LoVo (cell line): ENCODE measurements at places on chromosomes 12 and 14.
A peak's percentile ranks its signal among the peaks of the same experiment; 100 is the strongest.

DNA sequence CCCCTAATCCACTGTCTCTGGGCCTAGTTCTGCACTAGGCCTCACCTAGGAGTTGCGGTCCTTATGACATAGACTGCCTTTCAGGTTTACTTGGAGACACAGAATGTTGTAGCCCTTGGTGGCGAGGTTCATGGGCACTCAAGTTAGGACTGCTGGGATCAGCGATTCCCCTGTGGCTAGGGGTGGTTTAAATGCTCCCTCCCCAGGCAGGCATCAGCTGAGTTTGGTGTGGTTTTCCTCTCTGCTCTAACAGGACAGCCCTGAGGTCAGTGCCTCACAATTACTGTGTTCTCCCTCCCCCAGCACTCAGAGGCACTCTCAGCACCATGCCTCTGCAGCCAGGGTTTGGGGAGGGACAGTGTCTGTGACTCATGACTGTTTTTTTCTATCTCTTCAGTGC is 22.2 kb upstream of the RDH16 start:
- no peak for DNase-seq

GRCh38 chr12:21353487-21353886 is 18.8 kb upstream of the SLCO1A2 start:
- no peak for DNase-seq

GRCh38 chr14:22388669-22389595 is 200.1 kb downstream of the DAD1 start:
- no peak for DNase-seq

DNA sequence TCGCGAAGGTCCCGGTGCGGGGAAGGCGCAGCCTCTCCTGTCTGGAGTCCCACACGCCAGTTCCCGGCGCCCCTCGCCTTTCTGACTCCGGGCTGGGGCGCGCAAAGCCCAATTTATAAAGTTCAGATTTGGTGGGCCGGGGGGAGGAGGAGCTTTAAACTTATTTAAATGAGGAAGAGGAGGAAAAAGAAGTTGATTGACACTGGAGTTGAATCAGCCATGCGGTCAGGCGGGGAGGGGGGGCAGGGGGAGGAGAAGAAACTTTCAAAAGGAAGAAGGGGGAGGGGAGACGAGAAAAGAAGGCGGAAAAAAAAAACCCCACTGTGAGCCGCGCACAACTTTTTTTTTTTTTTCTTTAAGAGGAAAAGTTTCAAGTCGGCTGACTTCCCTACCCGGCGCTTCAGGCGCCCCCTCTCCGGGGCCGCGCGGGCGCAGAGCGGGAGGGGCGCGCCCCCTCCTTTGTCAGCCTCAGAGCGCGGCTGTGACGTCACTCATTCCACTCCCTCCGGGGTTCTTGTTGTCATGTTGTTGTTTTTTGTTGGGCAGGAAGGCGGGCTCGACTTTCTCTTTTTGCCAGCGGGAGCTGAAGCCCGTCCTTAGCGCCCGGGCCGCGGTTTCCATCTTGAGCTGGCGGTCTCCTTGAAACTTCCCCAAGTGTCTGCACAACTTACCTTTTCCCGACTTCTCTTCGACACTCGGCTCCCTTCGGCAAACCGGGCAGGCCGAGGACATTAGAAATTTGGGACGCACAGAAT is at the start of gene ZFP36L1:
ZFP36L1 (minus strand) TSS at position 89 of the 755 bp plus-strand sequence. CDS start 129 bp downstream, outside the sequence.
- DNase-seq = peak; percentile 96

DNA sequence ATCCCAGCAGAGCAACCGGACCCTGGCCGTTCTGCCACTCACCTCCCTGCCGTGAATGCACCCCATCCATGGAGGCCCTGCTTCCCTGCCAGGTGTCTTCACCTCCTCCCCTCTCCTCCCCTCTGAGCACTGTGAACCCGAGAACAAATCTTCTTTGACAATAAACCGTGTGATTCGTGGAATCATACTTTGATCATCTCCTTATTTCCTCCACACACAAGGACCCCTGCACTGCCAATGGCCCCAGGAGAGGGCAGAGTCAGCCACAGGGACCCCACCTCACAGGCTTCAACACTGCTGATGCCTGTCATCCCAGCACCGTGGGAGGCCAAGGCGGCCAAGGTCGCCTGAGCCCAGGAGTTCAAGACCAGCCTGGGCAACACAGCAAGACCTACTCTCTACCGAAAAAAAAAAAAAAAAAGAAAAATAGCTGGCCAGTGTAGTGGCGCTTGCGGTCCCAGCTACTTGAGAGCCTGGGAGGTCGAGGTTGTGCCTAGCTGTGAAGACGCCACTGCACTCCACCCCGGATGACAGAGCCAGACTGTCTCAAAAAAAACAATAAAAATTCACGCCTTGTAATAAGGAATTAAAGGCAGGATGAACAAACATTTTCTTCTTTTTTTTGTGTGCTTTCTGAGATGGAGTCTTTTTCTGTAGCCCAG is 1.1 kb downstream of the XRCC3 start:
- no peak for DNase-seq

DNA sequence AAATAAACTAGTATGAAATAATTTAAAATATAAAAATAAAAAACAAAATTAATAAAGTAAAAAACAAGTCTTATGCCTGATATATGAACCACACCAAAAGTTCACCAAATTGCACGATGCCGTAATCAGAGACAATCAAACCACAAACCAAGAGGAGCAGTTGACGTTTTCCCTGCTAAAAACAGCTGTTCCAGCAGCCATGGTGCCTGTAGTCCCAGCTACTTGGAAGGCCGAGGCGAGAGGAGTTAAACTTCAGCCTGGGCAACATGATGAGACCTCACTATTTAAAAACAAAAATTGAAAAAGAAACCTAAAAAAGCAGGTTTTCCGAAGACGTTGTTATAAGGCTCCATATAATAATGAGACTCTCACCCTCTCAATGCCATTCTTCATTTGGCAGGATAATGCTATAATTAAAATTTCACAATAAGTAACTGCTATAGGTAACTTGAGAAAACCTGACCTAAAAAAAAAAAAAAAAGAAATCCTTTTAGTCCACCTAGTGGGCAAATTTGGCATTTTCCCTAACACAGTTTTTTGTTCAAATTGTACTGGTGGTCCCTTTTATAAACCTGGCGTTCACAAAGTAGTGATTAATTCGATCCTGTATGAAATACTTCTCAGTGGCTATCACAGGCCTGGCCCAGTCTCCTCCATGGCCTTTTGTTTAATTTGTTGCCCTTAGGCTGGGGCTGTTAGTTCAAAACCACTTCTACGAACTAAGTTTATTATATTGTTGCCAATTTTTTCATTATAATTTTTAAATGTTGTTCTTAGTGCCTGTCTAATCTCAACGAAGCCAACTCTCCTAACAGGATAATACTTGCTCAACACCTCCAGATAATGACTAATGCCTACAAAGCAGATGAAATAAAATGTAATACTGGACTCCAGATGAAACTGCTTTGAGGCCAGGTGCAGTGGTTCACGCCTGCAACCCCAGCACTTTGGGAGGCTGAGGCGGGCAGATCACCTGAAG is 62.1 kb downstream of the TNFAIP2 start:
- DNase-seq = peak; percentile 37

DNA sequence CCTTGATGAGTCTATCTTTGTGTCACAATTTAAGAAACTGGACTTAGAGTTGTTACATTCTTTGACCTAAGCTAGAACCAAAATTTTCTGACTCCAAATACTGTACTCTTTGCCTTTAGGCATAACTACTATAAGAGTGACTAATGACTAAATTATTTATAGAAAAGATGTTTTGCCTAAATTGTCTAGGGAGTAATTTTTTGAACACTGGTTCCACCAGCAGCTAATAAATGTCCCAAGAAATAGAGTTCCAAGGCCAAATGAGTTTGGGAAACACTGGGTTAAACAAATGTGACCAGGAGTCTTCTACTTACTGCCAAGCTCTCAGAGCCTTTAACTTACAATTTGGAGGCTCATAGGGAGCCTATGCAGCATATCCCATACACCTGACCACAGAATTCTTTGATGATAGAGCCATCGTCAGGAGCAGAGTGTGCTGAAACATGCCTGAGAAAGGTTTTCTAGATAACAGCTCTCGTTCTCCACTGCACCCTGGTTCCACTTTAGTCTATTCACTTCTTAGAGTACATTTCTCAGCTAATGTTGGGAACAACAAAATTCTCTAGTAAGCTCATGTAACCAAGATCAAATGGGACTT is 215.9 kb upstream of the HMGA2 start:
- DNase-seq = no peak

DNA sequence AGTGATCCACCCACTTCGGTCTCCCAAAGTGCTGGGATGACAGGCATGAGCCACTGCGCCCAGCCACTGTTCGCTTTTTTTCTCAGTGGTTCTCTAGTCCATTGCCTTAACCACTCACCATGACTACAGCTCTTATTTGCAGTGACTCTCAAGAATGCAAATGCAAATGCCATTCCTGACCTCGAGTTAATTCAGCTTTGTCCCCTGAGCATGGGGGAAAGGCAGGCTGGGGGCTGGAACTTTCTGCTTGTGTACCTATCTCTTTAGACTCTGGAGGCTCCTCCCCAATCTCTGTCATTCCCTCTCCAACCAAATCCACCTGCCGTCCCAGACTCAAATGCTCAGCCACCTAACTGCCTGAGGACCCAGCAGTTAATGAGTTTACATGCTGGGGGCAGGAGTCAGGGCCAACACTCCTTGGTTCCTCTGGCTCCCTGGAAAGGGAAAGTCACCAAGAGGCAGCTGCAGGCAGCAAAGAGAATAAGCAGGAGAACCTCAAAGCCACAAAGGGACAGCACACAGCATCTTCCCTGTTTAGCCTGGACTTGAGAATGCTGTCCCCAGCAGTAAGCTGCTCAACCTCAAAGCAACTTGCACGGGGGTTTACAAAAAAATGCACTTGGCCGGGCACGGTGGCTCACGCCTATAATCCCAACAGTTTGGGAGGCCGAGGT is 5.3 kb upstream of the HNF1A start:
- no peak for DNase-seq

- DNase-seq = no peak
Measured at GRCh38 chr14:75049136-75049535, 2.1 kb downstream of the MLH3 start.

DNA sequence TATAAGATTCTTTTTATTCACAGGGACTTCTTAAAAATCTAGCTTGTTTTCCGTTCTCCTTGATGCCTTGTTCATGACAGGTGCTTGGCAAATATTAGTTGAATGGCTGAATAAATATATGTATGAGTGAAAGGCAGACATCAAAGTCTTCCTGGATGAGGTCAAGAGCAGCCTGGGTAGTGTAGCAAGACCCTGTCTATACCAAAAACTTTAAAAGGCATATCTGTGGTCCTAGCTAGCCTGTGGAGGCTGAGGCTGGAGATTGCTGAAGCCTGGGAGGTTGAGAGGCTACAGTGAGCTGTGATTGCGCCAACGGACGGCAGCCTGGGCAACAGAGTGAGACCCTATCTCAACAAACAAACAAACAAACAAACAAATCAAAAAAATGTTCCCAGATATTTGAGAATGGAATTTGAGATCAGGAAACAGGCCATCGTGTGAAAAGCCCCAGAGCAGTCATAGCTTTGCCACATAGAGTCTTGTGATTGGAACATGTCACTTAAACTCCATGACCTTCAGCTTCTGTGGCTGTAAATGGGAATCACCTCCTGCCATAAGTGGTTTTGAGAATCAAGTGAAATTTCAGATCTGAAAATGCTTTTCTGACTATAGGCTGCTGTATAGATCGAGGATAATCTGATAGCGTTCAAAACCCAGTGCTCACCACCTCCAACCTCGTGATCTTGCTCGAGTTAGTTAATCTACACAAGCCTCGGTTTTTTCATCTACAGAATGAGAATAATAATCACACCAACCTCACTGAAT is 64.3 kb downstream of the ZFP36L1 start:
- no peak for DNase-seq

- no peak for DNase-seq
Measured at GRCh38 chr12:614411-614970, 48.8 kb downstream of the NINJ2 start.

GRCh38 chr12:14751986-14752385 is 51.3 kb downstream of the WBP11 start:
- DNase-seq = peak; percentile 54

- DNase-seq = no peak
Measured at GRCh38 chr12:29054858-29055663, 94.0 kb upstream of the FAR2 start.
